ENCODE measurements at places on chromosomes 3 and 15.

GRCh38 chr3:69770976-69771634 is 31.8 kb downstream of the MITF start:
- no peak for DNase-seq

GRCh38 chr15:43879386-43880355 is 52.9 kb downstream of the WDR76 start:
- DNase-seq: no peak

GRCh38 chr15:69253156-69253555 is 45.6 kb upstream of the PAQR5 start:
- peak; percentile 51 for DNase-seq

DNA sequence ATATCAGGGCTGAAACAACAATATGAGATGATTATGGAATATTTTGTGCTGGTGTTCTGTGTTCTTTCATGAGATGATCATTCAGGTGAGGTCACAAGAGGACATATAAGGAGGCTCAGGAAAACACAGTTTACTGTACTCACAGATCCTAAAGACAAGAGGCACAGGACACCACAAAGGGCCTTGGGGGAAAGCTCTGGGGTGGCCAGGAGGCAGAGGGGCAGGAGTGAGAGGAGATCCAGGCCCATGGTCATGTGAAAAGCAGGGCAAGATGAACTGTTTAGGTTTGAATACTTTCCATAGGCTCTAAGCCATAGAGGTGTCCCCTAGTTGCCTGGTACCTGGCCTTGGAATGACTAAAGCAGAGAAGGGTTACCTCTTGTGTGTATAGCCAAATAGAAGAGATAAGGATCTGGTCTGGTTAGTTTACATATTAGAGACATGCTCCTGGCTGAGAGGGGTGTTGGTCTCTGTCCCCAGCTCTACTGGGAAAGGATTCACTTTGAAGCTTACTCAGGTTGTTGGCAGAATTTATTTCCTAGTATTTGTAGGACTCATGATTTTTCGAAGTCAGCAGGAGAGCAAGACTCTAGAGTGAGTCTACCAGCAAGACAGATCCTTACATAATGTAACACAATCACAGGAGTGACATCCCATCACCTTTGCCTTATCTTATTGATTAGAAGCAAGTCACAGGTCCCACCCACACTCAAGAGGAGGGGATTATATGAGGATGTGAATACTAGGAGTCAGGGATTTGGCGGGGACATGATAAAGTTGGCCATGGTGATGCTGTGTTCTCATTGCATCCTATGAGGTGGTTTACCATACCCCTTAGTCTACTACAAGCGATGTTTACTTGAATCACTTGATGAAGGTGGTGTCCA is 11.3 kb upstream of the TM4SF1 start:
- DNase-seq: no peak

- no peak for DNase-seq
These were observed at the start of gene CA12 for GRCh38 chr15:63381301-63382204. Gene CA12 (minus strand): TSS chr15:63381846. CDS start chr15:63381720, 126 bp downstream.

DNA sequence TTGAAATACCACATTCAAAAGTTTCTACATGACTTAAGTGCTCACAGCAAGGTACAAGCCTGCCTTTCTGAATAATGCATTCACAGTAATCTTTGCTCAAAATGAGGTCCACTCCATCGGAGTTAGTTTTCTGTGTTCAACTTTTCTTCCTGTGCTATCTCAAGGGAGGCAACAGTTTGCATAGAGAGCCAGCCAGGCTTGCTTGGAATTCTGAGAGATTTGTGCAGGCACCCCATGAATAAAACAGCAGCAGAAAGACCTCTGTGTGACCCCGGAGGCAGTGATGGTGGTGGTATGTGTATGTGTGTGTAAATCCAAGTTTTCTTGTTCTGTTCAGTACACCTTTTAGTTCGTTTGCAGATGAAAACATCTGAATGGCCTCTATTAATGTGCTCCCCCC is 124.0 kb downstream of the ADAMTS9 start:
- DNase-seq: no peak

DNA sequence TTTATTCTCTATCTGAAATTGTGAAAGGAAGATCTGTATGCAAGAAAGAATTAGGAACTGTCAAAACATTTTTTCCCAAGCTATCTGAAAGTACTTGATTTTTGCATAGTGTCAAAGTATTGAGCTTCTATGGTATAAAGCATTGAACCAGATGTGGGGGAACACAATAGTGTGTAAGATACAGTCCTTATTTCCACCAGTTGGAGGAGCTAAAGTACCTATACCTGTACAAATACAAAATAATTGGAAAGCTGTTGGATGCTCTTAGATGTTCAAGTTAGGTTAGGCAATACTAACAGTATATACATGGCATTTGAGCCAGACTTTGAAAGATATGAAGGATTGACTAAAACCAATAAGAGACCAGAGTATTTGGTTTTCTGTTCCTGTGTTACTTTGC is 148.4 kb downstream of the B3GALNT1 start:
- DNase-seq: no peak

GRCh38 chr3:114319453-114319852 is 25.6 kb downstream of the TIGIT start:
- no peak for DNase-seq

- DNase-seq: no peak
These were observed 182.1 kb downstream of the ARRDC4 start for GRCh38 chr15:98142572-98142971.

DNA sequence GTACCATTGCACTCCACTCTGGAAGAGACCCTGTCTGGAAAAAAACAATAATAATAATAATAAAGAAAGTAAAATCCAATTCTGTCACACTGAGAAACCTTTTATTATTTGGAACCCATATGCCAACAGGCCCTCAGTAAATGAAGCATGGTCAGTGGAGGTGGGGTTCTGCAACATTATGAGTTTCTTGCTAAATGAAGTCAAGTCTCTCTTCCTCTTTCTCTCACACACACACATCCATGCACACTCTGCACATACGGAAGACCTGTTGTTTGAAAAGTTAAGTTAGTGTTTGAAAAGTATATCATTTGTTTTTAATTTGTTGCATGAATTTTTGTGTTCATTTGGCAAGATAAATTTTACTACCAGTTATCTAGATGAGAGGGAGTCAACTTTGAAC is 27.8 kb downstream of the GAP43 start:
- DNase-seq: no peak

DNA sequence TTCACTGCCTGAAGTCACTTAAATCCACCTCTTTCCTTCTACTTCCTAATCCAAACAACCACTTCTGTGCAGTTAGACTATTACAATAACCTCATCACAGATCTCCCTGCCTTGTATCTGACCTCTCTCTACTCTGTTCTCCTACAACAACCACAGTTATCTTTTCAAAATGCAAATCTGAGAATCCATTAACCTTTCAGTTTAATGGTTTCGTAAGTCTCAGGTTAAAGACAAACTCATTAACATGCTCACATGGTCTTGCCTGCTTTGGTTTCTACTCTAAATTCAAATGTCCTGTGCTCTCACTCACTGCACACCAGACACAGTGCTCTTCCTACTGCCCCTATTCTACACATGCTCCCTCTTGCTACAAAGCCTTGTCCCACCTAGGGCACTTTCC is 406.5 kb upstream of the THBS1 start:
- DNase-seq: no peak

DNA sequence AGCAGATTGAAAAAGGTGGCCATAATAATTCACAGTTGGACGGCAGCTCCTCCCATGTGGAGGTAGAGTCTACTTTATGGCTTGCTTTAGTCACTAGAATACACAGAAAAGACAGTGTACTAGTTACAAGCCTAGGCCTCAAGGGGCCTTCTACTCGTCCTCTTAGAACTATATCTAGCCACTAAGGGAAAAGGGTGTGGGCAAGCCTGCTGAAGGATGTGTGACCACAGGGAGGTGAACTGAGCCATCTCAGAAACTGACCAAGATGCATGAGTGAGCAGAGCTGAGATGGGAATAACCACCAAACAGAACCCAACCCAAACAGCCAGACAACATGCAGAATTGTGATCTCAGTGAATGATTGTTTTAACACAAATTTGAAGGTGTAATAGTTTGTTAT is 335.6 kb upstream of the LMCD1 start:
- no peak for DNase-seq

DNA sequence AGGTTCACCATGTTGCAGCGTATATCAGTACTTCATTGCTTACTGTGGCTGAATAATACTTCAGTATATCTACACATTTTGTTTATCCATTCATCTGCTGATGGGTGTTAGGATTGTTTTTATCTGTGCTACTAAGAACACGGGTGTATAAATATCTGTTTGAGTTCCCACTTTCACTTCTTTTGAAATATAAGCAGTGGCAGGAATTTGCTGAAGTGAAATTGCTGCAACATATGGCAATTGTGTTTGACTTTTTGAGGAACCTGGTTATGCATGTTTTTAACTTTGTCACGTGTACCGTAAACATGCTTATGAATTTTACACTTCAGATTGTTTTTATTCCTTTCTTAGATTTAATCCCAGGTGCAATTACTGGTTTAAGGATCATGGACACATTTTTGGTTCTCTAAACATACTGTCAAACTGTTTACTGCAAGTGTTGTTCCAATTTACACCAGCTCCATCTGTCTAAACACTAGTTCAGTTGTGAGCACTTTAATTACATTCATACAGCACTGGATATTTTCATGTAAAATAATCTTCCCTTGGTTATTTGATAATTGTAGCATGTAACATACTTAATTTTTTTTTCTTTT is 23.1 kb downstream of the TRAK1 start:
- DNase-seq: no peak

DNA sequence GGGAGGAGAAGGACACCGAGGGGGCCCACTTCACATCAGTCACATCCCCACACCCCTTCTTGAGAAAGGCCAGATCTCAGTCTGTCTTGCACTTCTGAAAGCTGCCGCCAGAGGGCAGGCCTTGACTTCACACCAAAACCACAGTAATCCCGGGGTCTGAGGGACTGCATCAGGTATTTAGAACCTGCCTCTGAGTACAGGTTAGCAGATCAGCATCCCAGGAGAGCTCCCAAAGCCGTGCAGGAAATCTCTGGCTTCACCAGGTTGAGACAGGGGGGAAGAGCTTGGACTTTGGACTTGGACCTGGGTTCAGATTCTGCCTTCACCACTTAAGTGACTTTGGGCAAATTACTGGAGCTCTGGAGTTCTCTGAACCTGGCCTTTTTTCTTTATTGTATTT is 50.3 kb downstream of the LHFPL4 start:
- peak; percentile 67 for DNase-seq

DNA sequence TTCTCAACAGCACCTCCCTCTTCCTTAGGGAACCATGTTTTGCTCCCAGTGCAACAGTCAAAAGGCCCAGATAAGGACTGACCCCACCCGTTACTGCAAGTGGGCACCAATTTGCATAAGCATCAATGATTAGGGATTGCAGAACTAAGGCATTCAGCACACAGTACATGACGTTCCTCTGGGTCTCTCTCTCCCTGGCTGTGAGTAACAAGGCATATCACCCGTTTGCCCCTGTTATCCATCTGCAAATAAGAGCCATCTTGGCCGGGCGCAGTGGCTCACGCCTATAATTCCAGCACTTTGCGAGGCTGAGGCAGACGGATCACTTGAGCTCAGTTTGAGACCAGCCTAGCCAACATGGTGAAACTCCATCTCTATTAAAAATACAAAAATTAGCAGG is 18.8 kb downstream of the MAGI1 start:
- no peak for DNase-seq

DNA sequence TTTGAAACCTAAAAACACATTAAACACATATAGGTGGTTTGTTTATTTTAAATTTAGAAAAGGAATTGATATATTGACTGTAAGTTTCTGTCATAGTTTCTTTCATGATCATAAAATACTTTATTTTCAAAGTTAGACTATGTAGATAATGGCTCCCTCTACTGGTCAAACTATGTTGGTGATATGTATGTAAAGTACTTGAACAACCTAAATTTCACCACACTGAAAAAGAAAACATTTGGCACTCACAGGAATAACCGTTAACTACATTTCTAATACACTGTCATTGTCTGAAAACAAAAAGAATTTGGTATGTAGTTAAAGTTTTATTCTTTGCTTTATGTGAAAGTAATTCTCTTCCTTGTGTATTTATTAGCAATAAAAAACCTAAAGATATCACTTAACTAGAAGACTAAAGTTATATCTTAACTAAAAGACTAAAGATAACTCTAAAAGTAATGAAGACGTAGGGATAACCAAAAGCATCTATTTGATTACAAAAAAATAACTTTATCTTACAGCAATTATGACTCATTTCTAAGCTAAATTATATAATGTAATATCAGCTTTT is 427.5 kb downstream of the VGLL3 start:
- peak; percentile 1 for DNase-seq

DNA sequence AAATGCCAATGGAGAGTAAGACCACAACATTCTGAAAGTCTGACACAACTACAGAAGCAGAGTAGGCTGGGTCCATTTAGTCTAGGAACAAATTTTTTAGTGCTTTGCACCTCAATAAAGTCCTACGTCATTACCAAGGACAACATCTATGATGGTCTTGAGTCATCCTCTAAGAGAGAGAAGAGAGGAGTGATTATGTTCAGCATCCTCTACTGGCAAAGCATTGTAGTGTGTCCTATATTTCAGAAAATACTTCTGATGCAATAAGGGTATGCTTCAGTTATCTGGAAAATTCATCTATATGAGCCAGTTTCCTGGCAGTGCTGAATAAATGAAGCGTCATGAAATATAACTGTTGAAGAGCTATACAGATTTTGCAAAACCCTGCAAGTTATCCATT is 95.6 kb downstream of the P2RY1 start:
- no peak for DNase-seq

- no peak for DNase-seq
These were observed 73.9 kb downstream of the ATP10A start for GRCh38 chr15:25789211-25789610.

DNA sequence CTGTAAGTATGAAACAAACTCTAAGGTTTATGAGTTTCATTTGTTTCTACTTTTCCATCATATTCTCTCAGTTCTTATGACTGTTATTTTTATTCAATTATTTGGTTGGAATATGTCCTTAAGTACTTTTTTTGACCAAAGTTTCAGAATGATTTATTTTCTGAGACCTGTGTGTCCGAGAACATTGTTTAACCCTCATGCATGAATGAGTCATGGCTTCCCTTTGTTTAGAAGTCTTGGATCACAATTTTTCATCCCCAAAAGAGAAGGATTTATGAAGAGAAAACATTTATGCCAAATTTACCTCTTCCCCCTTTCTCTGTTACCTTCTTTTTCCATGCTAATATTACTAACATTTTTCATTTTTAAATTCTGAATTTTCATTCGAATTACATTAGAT is 518.0 kb upstream of the NR2F2 start:
- DNase-seq: no peak

DNA sequence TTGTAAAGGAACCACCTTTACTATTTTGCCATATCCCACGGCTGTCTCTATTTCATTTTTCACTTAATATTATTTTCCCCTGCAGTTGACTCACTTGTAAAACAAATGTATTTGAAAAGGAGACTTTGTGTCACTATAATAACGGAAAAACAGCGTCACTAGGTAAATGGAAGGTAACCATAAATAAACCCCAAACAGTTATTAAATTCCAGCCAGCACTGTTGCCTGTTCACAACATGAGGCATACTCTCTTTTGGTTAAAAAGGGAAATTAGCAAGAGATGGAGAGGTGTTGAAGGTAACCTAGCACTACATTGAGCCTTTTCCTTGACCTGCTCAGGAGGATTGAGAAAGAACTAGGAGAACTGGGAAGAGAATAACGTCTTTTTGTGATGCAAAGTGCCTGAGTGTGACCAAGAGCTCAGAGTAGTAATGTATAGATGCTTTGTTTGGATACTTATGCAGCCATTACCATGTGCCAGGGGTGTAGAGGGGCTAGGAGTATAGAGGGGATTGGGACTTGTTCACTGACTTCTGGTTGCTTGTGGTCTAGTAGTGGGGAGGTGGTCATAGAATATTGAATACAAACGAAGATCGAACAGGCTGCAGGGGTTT is 19.6 kb downstream of the FLNB start:
- no peak for DNase-seq

GRCh38 chr3:3734881-3735280 is 64.3 kb upstream of the LRRN1 start:
- DNase-seq: no peak
